ENCODE measurements at places on chromosomes 7 and 10. TPM values are rescaled to one million over a fixed set of nuclear protein-coding genes. Genes with fewer than 3 reads are reported as not detected.

The ACHE gene
- under 0.01 TPM for total RNA-seq

DNA sequence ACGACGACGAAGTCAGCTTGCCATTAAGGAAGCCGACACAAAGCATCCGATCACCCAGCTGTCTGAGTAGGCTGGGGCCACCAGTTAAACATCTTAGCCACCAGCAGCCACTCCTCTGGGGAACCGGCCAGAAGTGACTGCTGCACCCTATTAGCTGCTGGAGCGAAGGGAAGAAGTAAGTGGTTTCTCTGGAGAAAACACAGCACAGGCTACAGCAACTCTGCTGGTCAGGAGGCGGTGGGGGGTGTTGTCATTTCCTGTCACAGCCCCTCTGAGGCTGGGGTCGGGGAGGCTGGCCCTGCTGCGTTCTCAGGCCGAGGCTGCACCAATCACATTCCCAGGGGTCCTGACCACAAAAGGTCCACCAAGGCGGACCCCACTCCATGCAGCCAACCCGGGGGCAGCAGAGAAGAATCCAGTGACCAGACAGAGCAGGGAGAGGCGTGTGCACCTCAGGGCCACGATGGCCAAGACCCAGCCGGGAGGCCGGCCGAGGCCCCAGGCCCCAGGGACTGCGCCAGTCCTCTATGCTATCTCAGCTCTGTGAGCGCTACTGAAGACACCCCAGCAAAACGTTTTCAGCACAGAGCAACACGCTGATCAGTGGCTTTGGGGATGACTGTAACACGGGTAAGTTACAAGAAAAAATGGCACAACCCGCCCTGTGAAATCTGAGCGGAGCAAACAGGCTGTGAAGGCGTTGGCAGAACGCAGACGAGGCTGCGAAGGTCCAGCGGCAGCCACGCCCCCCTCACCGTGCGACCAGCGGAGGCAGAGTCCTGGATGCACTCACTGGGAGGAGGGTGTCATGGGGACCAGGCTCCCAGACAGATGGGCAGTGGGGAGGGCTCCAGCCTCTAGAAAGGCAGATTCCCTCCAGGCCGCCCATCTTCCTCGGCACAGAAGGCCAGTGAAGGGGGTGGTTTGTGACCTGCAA lies 24.8 kb downstream of the STK32C start:
- DNase-seq: no peak

GRCh38 chr7:54838175-54838910 lies 79.3 kb upstream of the SEC61G start:
- DNase-seq: no peak

DNA sequence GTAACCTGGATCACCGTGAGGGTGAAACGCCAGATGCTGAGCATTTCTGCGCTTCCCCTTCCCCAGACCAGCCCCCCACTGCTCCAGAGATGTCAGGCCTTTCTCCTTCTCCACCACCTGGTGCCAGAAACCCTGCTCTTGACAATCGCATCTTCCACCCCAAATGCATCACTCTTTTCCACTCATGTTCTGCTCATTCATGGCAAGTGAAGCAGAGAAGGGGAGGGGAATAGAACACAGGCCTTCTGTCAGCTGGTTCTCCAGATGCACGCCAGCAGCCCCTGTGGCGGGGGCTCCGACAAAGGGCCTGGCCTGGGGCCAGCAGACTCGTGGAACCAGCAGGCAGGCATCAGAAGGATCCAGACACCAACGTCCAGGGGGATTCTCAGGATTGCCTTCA lies 68.5 kb upstream of the SVIL start:
- DNase-seq: no peak

Data from fibroblast of lung (primary cell).